ENCODE measurements at places on chromosomes 3 and 15. TPM values are rescaled to one million over a fixed set of nuclear protein-coding genes. Genes with fewer than 3 reads are reported as not detected.

The CCNDBP1 gene
- 54.4 TPM for total RNA-seq

The GP9 gene
- total RNA-seq = not detected

The IQCH gene
- 1.1 TPM for total RNA-seq

The CCDC39 gene
- not detected for total RNA-seq

The KNG1 gene
- 0.14 TPM for total RNA-seq

- no peaks in the 10 kb centered on the region for H3K36me3 ChIP-seq
- no peaks in the 10 kb centered on the region for H3K27me3 ChIP-seq
- DNase-seq = no peak
- peaks cover 12% of the 10 kb centered on the region for H3K4me1 ChIP-seq
Observed at GRCh38 chr3:30730967-30731366, 124.6 kb downstream of the TGFBR2 start.

GRCh38 chr3:169964176-169964575 is 2.4 kb upstream of the SEC62 start:
- H3K27ac ChIP-seq = no peak overlapping the region
- no peak overlapping the region for H3K4me3 ChIP-seq
- no peaks in the 10 kb centered on the region for H3K36me3 ChIP-seq
- H3K27me3 ChIP-seq = peaks cover 3% of the 10 kb centered on the region

The FBLN2 gene
- 56.7 TPM for total RNA-seq

The ZNF639 gene
- total RNA-seq = 28.8 TPM

DNA sequence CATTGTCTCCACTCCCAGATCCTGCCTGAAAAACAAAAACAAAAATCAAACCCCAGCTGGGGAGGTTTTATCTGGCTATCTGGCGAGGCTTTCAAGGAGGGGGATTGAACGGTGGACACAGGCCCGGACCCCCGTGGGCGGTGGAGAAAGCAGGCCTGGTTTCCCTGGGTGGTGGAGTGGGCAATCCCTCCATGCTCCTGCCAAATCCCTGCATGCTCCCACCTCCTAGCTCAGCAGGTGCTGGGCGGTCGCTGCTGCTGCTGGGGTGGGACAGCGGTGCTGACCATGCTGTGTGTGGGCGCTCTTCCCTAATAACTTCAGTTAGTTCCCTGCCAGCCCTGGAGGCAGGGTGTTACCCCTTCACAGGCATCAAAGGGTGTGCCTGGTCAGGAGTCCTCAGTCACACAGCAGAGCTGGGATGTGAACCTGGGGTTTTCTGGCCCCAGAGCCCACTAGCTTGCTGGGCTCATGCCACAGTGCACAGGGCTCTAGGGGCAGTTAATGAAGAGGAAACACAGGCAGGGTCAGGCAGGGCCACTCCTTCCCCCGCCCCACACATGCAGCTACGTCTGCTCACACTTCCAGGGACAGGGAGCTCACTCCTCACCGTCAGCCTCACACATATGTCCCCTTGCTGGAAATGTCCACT is 15.9 kb upstream of the PLXND1 start:
- no peak overlapping the region for H3K4me3 ChIP-seq
- H3K4me1 ChIP-seq = peaks cover 100% of the 10 kb centered on the region
- peak overlapping the region; percentile 99 for H3K27ac ChIP-seq
- H3K36me3 ChIP-seq = no peaks in the 10 kb centered on the region

The AVEN gene
- 25.3 TPM for total RNA-seq

GRCh38 chr3:39779511-39780230 is 29.7 kb upstream of the MYRIP start:
- H3K4me1 ChIP-seq = peaks cover 18% of the 10 kb centered on the region
- H3K27me3 ChIP-seq = no peaks in the 10 kb centered on the region

GRCh38 chr3:42173307-42173706 is 82.2 kb downstream of the TRAK1 start:
- H3K27me3 ChIP-seq = no peaks in the 10 kb centered on the region
- peaks cover 5% of the 10 kb centered on the region for H3K36me3 ChIP-seq
- no peak overlapping the region for H3K4me3 ChIP-seq
- no peak for DNase-seq

The MAGI1 gene
- total RNA-seq = 36.6 TPM

- peaks cover 26% of the 10 kb centered on the region for H3K4me1 ChIP-seq
- H3K4me3 ChIP-seq = no peak overlapping the region
- H3K27ac ChIP-seq = no peak overlapping the region
- no peak for DNase-seq
- H3K27me3 ChIP-seq = no peaks in the 10 kb centered on the region
Observed at GRCh38 chr15:49715701-49716100, 94.9 kb downstream of the DTWD1 start.

DNA sequence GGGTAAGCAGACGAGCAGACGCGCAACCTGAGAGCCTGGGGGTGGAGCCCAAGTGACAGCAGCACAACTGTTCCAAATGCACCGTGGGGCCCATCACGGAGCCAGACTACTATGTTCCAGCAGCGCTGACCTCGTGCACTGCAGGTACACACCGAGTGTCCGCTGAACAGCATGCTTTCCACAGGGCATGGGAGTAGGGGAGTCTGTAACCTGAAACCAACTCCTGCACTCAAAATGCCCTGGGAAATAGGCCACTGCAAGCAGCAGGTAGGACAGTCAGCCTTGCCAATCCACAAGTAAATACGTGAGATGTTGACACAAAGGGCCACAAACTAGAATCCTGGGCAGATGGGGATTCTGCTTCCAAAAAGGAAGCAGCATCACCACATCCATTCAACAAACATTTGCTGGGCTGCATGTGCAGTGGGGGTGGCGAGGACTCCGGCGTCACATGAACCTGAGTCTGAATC is 73.9 kb downstream of the TBC1D2B start:
- DNase-seq = no peak
- no peaks in the 10 kb centered on the region for H3K27me3 ChIP-seq
- H3K27ac ChIP-seq = no peak overlapping the region
- H3K4me1 ChIP-seq = peaks cover 63% of the 10 kb centered on the region
- H3K36me3 ChIP-seq = peaks cover 45% of the 10 kb centered on the region
- H3K4me3 ChIP-seq = no peak overlapping the region

GRCh38 chr3:158539414-158540014 is 31.5 kb upstream of the MLF1 start:
- no peaks in the 10 kb centered on the region for H3K4me1 ChIP-seq
- H3K36me3 ChIP-seq = peaks cover 10% of the 10 kb centered on the region
- no peaks in the 10 kb centered on the region for H3K27me3 ChIP-seq
- H3K4me3 ChIP-seq = no peak overlapping the region
- H3K27ac ChIP-seq = no peak overlapping the region

DNA sequence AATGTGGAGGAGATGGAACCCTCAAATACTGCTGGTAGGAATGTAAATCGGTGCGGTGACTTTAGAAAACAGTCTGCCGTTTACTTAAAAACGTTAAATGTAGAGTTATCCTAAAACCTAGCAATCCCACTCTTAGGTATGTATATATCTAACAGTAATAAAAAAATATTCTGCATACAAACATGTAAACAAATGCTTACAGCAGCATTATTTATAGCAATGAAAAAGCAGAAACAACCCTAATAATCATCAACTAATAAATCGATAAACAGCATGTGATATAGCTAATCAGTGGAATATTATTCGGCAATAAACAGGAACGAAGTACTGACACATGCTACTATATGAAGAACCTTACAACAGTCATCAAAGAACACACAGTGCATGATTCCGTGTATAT is 144.7 kb downstream of the CNTN3 start:
- no peaks in the 10 kb centered on the region for H3K27me3 ChIP-seq
- no peak overlapping the region for H3K27ac ChIP-seq
- DNase-seq = no peak
- H3K4me1 ChIP-seq = no peaks in the 10 kb centered on the region
- no peak overlapping the region for H3K4me3 ChIP-seq

- no peak overlapping the region for H3K27ac ChIP-seq
- no peak overlapping the region for H3K4me3 ChIP-seq
- no peak for DNase-seq
- no peaks in the 10 kb centered on the region for H3K4me1 ChIP-seq
- H3K36me3 ChIP-seq = no peaks in the 10 kb centered on the region
Observed at GRCh38 chr3:132135628-132136333, 101.0 kb upstream of the CPNE4 start.

The IL17RB gene
- 0.47 TPM for total RNA-seq

- no peaks in the 10 kb centered on the region for H3K27me3 ChIP-seq
- peaks cover 60% of the 10 kb centered on the region for H3K4me1 ChIP-seq
- H3K27ac ChIP-seq = no peak overlapping the region
- peak overlapping the region; percentile 97 for H3K4me3 ChIP-seq
Observed at GRCh38 chr3:23915537-23916108, 1.2 kb downstream of the NKIRAS1 start.

The TMEM45A gene
- total RNA-seq = 3.2 TPM

The RTP3 gene
- not detected for total RNA-seq

The C3orf85 gene
- total RNA-seq = not detected

The HTR3E gene
- not detected for total RNA-seq

- peaks cover 19% of the 10 kb centered on the region for H3K4me1 ChIP-seq
- no peak for DNase-seq
- H3K36me3 ChIP-seq = no peaks in the 10 kb centered on the region
- no peak overlapping the region for H3K4me3 ChIP-seq
Observed at GRCh38 chr3:184234224-184234623, 4.8 kb downstream of the VWA5B2 start.

The MOBP gene
- not detected for total RNA-seq

GRCh38 chr3:158571969-158572765 is 1.2 kb downstream of the MLF1 start:
- no peaks in the 10 kb centered on the region for H3K27me3 ChIP-seq
- peak overlapping the region; percentile 86 for H3K4me3 ChIP-seq
- H3K27ac ChIP-seq = peak overlapping the region; percentile 62
- H3K4me1 ChIP-seq = peaks cover 49% of the 10 kb centered on the region
- no peaks in the 10 kb centered on the region for H3K36me3 ChIP-seq
- no peak for DNase-seq

DNA sequence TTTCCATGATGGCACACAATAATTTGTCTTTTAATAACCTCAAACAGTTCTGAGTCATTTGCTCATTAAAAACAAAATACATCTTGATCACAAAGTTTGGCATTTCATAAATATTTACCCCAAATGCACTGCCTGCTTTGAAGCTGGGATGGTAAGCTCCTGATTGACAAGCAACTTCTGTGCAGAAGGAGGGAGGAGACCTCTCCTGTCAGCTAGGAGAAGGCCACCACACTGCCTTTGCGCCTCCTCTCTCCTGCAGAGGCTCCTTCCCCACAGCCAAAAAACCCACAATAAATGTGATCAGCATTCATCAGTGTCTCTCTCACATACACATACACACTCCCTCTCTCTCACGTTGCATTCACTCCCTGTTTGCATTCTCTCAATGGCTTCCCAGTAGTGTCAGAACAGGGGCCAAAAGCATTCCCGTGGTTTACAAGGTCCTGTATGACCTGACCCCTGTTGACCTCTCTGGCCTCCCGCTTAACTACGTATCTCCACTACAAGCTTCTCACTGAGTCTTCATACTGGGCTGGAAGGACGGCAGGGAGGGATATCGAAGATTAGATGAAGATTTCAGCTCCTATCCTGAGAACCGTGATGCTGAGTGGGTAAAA is 216.4 kb downstream of the FOXP1 start:
- H3K27me3 ChIP-seq = no peaks in the 10 kb centered on the region
- H3K27ac ChIP-seq = no peak overlapping the region
- H3K4me3 ChIP-seq = no peak overlapping the region
- H3K4me1 ChIP-seq = peaks cover 13% of the 10 kb centered on the region
- H3K36me3 ChIP-seq = no peaks in the 10 kb centered on the region

The HYAL3 gene
- 1.2 TPM for total RNA-seq

DNA sequence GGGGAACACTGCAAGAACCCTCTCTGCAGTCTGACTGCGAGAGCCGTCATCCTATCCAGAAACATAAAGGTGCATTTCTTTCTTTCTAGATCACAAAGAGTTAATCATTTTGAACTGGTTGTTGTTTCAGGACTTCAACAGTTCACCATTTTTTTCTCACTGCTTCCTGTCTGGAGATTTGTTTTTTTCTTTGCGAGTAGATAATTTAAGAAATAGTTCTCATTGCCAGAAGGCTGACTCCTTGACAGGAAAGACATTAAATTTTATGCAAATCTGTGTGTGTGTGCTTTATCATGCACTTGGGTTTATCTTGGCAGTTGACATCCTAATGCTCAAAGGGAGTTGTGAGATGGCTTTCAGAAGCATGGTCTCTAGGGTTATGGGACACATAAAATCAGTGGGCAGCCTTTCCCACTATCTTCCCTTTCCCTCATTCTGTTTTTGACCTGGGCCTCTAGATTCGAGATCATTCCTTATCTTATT is 123.5 kb upstream of the TBL1XR1 start:
- peak overlapping the region; percentile 57 for H3K27ac ChIP-seq
- no peaks in the 10 kb centered on the region for H3K27me3 ChIP-seq
- no peak for DNase-seq
- peaks cover 14% of the 10 kb centered on the region for H3K4me1 ChIP-seq
- no peak overlapping the region for H3K4me3 ChIP-seq
- no peaks in the 10 kb centered on the region for H3K36me3 ChIP-seq

The ZBTB47 gene
- 118 TPM for total RNA-seq

DNA sequence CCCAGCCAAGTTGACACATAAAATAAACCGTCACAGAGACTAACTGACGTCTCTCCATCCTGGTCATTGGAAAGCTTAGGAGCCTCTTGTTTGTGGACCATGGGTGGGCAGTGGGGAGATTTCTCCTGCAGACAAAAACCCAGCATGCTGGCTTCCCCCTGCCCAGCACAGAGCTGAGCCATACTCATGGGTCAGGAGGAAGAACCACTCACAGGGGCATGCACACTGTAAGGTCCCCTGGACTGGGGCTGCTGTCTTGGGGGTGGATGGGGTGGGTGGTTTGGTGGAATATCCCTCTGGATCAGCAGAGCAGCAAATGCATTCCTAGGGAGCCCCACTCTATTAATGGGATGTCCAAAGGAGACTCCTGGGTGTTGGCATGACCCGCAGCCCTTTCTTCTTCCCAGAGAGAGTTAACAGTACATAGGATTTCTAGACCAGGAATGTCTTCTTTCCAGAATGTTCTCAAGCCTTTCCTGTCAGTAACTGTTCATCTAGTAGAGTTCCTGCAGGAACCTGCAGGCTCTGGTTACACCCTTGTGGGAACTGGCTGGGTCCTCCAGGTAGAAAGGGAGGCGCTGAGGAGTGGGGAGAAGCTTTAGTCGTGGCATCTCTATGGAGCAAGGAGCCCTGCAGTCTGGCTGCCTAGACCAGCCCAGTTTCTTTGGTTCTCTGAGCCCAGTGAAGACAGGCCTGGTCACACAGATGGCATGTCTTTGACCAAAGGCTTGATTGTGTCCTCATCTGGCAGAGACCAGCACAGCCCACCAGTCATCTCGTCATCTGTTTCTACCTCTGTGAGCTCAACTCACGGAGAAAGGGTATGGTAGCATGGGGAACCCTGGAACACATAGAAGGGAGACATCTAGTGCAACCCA is 73.4 kb upstream of the PRR23C start:
- H3K36me3 ChIP-seq = no peaks in the 10 kb centered on the region
- H3K4me1 ChIP-seq = peaks cover 5% of the 10 kb centered on the region
- DNase-seq = no peak
- no peaks in the 10 kb centered on the region for H3K27me3 ChIP-seq
- H3K27ac ChIP-seq = no peak overlapping the region
- H3K4me3 ChIP-seq = no peak overlapping the region

The SAMMSON gene
- total RNA-seq = not detected

Measured in left ventricle myocardium inferior (tissue), 1 donor.